CD8-positive, alpha-beta memory T cell (primary cell): ENCODE measurements at places on chromosomes 13 and 19. TPM values are rescaled to one million over a fixed set of nuclear protein-coding genes. Genes with fewer than 3 reads are reported as not detected.
A peak's percentile ranks its signal among the peaks of the same experiment; 100 is the strongest.

DNA sequence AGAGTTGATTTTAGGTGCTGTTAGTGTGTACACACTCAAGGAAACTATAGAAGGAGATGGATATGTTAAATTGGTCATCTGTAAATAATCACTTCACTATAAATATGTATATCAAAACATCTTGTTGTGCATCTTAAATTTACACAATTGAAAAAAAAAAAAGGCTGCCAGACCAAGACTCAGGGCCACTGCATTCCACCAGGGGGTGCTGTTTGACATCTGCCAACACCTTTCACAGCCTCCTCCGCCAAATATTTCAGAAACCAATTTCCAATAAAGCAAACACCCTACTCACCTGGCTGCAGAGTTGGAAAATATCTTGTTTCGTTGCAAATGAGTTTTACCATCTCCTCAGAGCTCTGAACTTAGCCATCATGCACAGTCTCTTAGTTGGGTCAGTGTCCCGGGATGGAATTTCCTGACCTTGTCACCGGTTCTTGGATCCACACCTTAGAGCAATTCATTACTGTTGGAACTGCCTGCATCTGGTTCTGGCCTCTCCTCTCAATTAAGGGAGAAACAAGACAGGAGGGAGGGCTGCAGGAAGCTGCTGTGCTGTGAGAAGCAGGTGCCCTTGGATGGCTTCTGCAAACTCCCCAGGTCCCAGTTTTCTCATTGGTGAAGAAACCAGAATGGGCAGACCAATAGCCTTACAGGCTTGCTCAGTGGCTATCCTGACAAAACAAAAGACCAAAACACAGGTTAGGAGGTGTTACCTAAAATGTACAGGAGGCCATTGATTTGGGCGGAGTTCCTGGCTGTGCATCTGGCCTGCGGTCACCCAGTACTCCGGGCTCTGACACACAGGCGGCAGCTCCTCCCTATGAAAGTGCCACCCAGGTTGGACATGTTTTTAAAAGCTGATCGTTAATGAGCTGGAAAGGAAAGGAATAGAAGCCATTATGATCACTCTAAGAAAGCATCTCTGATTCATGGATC lies 746.6 kb downstream of the UQCRFS1 start:
- H3K4me3 ChIP-seq, result no peak overlapping the region
- H3K27ac ChIP-seq, result no peak overlapping the region
- H3K36me3 ChIP-seq, result no peaks in the 10 kb centered on the region

- H3K27ac ChIP-seq, result no peak overlapping the region
- no peak overlapping the region for H3K4me3 ChIP-seq
- no peak for DNase-seq
- no peaks in the 10 kb centered on the region for H3K36me3 ChIP-seq
- no peaks in the 10 kb centered on the region for H3K27me3 ChIP-seq
Measured at GRCh38 chr13:102825400-102825799, 20.4 kb upstream of the ERCC5 start.

DNA sequence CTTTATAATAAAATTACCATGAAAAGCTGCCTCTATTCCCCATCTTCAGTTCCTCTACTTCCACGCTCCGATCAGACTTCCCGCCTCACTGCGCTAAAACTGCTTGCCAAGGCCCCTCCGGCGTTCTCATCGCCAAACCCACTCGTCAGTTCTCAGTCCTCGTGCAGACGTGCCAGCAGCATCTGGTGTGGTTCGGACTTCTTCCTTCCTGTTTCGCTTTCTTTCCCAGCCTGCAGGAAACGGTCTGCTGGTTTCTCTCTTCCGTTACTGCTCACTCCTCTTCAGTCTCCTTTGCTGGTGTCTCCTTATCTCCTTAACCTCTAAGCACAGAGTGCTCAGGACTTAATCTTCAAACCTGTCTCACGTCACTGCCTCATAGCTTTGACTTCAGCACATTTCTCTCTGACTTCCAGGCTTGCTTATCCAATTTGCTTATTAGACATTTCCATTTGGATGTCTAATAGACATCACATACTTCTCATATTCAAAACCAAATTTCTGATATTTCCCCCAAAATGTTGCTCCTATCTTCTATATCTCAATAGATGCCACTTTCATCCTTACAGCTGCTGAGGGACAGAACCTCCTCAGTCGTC lies 40.3 kb downstream of the RCBTB2 start:
- DNase-seq, result peak; percentile 59
- H3K27ac ChIP-seq, result peak overlapping the region; percentile 72
- H3K36me3 ChIP-seq, result no peaks in the 10 kb centered on the region

DNA sequence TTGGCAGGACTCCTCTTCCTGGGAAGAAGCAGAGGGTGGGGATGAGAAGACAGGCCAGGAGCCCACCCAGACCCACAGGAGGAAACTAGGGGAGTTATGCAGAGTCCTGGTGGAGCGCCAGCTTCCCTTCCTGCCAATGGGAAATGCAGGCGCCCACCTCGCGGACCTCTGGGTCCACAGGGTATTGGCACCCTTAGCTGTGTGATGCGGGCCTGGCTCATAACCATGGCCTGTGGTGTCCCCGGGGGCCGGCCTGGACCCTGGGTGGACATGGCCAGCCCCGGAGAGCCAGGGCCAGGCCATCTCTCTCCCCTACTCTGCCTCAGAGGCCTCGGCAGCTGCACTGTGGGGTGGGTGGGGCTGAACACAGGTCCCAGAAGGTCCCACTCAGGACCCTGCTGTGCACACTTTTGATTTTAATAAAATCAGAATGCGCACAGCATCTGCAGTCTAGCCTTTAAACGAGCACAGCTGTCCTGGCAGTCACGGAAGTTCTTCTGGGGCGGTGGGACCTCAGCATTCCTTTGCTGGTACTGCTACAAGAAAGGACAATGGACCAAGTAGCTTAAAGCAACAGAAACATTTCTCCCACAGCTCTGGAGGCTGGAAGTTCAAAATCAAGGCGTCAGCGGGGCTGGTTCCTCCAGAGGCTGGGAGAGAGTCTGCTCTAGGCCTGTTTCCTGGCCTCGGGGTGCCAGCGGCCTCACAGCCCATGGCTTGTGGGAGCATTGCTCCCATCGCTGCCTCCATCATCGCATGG lies 1.8 kb downstream of the F10 start:
- H3K36me3 ChIP-seq, result no peaks in the 10 kb centered on the region
- peaks cover 4% of the 10 kb centered on the region for H3K27me3 ChIP-seq
- H3K4me1 ChIP-seq, result no peaks in the 10 kb centered on the region

DNA sequence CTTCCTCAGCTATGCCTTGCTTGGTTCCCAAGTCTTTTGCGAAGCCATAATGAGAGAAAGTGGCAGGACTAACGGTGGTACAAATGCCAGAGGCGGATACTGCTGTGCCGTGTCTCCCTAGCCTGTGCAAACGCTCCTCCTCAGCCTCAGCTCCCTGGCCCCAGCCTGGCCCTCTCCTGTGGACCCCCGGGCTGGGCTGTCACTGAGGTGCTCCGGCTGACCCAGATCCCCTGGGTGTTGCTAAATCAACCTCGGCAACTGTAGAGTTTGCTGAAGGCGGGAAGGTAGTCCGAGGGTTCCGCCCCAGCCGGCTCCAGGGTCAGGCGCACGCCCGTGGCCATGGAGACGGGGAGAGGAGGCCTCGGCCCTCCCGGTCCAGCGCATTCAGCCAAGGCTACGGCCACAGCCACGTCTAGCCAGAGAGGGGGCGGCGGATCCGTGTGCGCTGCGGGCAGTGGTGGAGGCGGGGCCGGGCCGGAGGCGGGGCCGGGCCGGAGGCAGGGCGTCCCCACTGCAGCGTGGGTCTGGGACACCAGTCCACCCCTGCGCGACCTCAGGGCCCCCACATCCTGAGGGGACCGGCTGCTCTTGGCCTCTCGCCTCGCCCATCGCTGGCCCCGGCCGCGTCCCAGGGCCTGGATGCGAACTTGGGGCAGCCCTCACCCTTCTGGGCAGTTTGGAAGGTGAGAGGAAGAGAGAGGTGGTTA lies 16.4 kb upstream of the ZNF492 start:
- H3K27me3 ChIP-seq, result no peaks in the 10 kb centered on the region
- H3K27ac ChIP-seq, result no peak overlapping the region
- no peak overlapping the region for H3K4me3 ChIP-seq
- no peaks in the 10 kb centered on the region for H3K4me1 ChIP-seq

DNA sequence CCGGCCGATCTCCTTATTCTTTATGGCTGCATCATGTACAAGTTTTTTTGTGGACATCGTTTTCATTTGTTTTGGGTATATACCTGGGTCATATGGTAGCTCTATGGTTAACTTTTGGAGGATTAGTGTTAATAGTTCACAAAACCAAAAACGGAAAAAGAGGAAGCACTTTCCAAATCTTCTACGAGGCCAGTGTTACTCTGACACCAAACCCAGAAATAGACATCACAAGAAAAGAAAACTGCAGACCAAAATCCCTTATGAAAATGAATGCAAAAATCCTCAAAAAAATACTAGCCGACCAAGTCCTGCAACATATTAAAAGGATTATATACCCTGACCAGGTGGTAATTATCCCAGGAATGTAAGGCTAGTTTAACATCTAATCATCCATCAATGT lies 29.8 kb downstream of the ADGRE2 start:
- H3K4me1 ChIP-seq, result no peaks in the 10 kb centered on the region
- no peaks in the 10 kb centered on the region for H3K27me3 ChIP-seq
- no peak overlapping the region for H3K4me3 ChIP-seq
- DNase-seq, result no peak

DNA sequence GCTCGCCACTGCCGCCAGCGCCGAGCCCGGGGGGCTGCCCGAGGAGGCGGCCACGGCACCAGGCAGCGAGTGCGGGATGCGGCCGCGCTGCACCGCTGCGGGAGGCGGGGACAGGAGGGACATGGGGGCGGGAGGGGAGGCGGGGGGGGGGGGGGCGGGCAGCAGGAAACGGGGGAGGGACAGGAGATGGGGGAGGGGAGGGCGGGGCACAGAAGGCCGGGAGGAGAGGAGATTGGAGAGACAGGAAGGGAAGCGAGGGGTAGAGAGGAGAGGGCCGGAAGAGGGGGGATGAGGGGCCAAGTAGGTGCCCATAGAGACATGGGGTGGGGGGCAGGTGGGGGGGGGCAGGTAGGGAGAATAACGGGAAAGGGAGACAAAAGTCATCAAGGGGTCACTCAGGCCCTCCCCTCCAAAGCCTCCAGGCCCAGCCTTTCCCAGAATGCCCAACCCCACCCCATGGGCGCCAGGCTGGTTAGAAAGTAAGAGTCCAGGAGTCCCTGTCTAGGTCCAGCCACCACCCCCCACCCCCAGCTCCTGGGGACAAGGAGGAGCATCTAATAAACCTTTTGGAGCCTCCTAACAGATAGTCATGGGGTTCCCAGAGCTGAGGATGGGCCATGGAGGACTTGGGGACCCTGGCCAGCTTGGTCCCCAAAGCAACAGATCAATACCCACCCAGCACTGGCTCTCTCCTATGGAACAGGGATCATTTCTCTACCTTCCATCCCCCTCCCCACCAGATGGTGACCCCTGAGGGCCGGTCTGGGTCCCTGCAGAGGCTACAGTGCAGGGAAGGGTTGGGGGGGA lies 9.5 kb downstream of the NR2F6 start:
- no peaks in the 10 kb centered on the region for H3K36me3 ChIP-seq
- peaks cover 15% of the 10 kb centered on the region for H3K4me1 ChIP-seq
- H3K27ac ChIP-seq, result peak overlapping the region; percentile 64
- H3K4me3 ChIP-seq, result peak overlapping the region; percentile 78
- no peak for DNase-seq
- no peaks in the 10 kb centered on the region for H3K27me3 ChIP-seq

- H3K4me3 ChIP-seq, result no peak overlapping the region
- H3K4me1 ChIP-seq, result no peaks in the 10 kb centered on the region
- no peak for DNase-seq
- no peaks in the 10 kb centered on the region for H3K36me3 ChIP-seq
Measured at GRCh38 chr13:109718726-109719125, 67.7 kb downstream of the IRS2 start.

DNA sequence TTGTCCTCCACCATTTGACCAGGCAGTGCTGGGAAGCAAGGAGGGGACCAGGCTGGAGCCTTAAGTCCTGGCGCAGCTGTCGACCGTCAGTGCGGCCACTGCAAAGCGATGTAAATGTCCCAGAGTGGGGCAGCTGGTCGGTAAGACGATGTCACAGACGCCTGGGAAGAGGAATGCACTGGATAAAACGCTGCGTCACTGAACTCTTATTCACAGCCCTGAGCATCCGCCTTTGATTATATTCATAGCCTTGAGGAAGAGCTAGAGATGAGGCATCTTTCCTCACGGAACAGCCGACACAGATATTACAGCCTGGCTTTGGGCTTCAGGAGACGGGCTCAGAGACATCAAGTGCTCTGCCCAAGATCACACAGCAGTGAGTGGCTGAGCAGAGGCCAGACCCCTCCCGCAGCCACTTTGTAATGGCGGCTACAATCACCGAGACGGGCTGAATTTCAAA lies 17.6 kb upstream of the TUBGCP3 start:
- no peaks in the 10 kb centered on the region for H3K36me3 ChIP-seq
- H3K4me1 ChIP-seq, result no peaks in the 10 kb centered on the region
- peak overlapping the region; percentile 43 for H3K4me3 ChIP-seq
- no peak for DNase-seq
- no peak overlapping the region for H3K27ac ChIP-seq
- H3K27me3 ChIP-seq, result no peaks in the 10 kb centered on the region

- DNase-seq, result no peak
- H3K27me3 ChIP-seq, result no peaks in the 10 kb centered on the region
- H3K4me3 ChIP-seq, result no peak overlapping the region
- H3K4me1 ChIP-seq, result peaks cover 22% of the 10 kb centered on the region
Measured at GRCh38 chr19:55405638-55406037, 1.9 kb downstream of the UBE2S start.

- H3K27ac ChIP-seq, result no peak overlapping the region
- DNase-seq, result no peak
- H3K4me1 ChIP-seq, result peaks cover 14% of the 10 kb centered on the region
Measured at GRCh38 chr19:13053238-13053637, 49.4 kb downstream of the LYL1 start.

GRCh38 chr19:16825312-16826052 lies 3.7 kb upstream of the SIN3B start:
- peaks cover 14% of the 10 kb centered on the region for H3K4me1 ChIP-seq
- no peak overlapping the region for H3K27ac ChIP-seq
- H3K4me3 ChIP-seq, result peak overlapping the region; percentile 26
- H3K36me3 ChIP-seq, result no peaks in the 10 kb centered on the region
- no peaks in the 10 kb centered on the region for H3K27me3 ChIP-seq

DNA sequence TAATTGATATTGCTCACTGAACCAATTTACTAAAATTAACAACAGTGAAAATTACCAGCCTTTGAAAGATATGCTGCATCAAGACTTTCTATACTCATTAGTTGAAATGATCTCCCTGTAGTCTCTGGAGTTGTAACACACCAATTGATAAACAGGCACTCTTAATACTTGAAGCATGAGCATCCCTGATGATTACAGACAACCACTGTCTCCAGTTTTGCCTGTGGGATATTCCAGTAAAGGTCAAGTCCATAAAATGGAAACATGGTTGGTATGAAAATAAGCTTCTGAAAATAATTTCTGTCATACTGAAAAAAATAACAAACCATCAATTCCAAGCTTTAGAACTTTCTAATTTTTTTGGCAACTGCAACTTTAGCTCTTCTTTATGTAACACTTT lies 405.8 kb downstream of the SPRY2 start:
- no peak overlapping the region for H3K4me3 ChIP-seq
- no peaks in the 10 kb centered on the region for H3K36me3 ChIP-seq
- H3K4me1 ChIP-seq, result no peaks in the 10 kb centered on the region

The SPTBN4 gene
- total RNA-seq, result 0.49 TPM

The TMEM190 gene
- total RNA-seq, result not detected

The TOMM40 gene
- total RNA-seq, result 218 TPM

The DDA1 gene
- 47.9 TPM for total RNA-seq

The STARD13 gene
- 0.40 TPM for total RNA-seq

The ARHGAP45 gene
- total RNA-seq, result 220 TPM
